Activated CD4-positive, alpha-beta T cell treated with anti-CD3 and anti-CD28 coated beads, Interleukin-2, Interleukin-6, amounts not matched to agents 100 ng/mL and 50 ng/mL, durations not matched to agents 16 hours and 8 hours (primary cell): ENCODE measurements at places on chromosomes 11 and 22.

- DNase-seq, result no peak
Observed at GRCh38 chr11:114105611-114106010, 46.1 kb downstream of the ZBTB16 start.

DNA sequence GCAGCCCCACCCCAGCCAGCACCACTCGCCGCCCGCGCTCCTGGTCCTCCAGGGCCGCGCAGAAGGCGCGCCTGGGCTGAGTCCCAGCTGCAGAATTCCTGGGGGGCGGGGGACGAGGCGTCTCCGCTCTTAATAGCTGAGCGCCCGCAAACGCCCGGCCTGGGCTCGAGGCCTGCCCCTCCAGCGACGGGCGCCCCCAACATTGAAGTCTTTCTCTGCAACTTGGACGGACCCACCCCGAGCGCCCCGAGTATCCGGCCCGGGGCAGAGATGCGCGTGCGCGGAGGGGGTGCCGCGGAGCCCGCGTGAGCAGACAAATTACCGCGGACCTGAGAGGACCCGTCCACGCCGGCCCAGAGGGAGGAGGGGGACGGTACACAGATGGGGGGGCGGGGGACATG lies 6.7 kb upstream of the SYT7 start:
- DNase-seq, result no peak

- no peak for DNase-seq
Observed at GRCh38 chr22:44802956-44803355, 50.6 kb downstream of the ARHGAP8 start.

DNA sequence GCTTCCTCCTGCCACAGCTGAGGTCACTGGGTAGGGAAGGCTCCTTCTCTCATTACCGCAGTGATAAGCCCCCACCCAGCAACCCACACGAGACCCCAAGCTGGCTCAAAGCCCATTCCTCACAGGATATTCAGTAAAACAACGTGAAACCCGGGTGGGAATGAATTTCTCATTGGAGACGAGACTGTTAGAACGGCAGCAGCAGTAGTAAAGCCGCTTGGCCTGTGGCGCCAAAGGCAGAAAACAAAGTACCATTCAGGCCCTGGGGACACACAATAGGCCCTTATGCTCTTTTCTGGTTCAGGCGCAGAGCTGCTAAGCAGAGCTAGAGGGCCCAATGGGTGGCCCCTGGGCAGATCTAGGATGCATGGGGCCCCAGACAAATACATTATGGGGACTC lies 45.3 kb downstream of the PC start:
- no peak for DNase-seq

DNA sequence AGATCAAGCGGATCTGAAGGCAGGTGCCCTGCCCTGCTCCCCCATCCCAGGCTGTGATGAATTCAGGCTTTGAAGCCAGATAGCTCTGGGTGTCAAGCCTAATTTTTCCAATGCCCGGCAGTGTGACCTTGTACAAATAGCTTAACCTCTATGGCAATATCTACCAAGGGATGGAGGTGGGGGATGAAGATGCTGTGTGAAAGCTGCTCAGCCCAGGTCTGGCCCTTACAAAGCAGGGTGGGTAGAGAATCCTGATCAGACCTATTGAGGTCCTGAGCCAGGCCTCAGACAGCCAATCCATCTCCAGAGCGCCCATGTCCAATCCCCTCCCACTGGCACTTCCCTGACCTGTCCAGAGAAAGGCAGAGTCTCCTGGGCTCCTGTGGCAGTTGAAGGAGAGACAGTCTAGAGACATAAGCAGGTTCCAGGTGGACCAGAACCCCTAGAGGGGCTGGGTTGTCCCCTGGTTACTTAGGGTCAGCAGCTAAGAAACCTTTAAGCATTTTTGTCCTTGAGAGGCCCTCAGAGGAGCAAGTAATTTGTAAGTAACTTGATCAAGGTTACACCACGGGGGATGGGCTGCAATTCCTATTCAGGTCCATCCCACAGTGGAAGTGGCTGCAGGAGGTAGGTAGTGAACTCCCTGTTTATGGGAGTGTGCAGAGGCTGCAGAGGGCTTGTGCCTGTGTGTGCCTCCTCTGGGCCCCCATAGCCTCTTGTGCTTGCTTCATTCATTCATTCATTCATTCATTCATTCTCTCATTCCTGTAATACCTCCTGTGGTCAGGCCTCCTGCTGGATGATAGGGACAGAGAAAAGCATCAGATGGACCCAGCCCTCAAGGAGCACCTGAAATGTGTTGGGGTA lies 10.4 kb downstream of the P2RY2 start:
- no peak for DNase-seq

GRCh38 chr22:41285441-41285819 lies 557 bp downstream of the RANGAP1 start:
- peak; percentile 93 for DNase-seq

DNA sequence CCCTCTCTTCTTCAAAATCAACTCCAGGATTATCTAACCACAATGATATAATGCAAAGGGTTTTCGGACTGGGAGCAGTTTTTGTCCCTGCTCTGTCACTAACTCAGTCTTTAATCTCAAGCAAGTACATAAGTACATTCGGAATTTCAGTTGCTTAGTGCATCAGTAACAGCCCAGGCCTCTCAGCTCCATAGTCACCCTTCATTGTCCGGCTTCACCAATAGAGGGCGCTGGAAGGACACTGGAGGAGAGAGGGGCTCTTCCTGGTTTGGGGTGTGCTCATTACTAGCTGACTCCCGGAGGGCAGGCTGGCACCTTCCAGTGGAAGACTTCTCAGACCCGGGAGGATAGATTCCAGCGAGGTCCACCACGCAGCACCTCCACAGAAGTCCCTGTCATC lies 90.4 kb upstream of the PDGFD start:
- DNase-seq, result peak; percentile 62

DNA sequence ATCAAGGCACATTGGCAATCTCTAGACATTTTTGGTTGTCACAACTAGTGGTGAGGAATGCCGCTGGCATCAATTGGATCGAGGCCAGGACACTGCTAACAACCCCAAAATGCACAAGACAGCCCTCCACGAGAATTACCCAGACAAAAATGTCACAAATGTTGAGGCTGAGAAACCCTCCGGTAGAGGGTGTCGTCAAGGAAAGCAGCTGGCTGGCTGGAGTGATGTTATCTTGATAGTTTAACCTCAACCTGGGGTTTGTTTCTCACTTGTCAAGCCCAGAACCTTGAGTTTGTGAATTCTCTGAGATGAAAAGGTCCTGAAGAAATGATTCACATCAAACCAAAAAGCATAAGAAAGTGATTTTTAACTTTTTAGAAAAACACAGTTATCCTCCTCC lies 21.1 kb upstream of the TMPRSS13 start:
- DNase-seq, result peak; percentile 76

- DNase-seq, result no peak
Observed at GRCh38 chr22:47163481-47163855, 401.0 kb downstream of the TBC1D22A start.

DNA sequence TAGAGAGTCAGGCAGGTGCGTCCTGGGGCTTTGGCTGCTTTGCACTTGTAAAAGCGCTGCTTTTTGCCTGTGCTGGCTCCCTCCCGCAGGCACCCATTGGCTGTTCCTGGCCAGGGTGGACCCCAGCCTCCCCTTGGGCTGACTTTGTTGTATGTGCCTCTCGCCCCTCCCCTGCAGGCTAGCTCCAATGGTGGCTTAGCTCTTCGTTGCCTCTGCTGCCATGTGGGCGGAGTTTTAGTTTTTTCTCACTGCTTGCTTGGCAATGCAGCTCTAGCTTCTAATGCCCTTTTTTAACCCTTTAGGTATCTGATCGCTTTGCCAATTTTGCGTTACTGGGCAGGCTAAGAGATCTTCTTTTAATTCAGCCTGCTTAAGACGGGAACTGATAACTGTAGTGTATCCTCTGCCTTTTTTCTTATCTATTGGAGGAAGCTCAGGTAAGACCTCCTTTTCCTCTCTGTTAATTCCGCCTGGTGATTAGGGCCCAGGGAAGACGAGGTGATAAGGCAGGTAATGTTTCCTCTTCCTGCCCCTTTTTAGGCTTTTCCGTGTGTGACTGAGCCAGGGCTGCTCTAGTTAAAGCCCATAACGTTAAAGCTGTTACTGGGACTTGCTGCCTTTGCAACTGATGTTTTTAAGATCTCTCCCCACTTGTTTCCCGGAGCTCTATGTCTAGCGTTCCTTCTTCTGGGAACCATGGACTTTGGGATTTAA lies 11.7 kb upstream of the GLYATL1 start:
- DNase-seq, result no peak

DNA sequence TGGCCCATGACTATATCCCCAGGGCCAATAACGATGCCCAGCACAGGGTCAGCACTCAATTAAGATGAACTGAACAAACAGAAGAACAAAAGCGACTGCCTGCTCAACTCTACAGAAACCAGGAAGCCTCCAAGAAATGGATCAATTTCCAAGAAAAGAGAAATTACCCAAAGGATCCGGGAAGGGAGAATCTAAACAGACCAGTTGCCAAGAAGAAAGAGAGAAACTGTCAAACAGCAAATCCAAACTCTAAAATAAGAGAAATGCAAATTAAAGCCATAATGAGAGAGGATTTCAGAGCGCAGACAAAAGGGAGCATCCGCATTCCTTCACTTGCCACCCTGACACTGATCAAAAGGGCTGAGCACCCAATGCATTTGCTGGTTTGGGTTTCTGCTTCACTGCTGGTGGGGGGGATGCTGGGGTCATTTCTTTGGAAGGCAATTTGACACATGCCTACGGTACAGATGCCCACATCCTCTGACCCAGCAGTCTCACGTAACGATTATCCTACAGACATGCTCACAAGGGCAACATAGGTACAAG lies 37.7 kb upstream of the RFPL3 start:
- DNase-seq, result no peak

- DNase-seq, result no peak
Observed at GRCh38 chr11:4134806-4135205, 40.2 kb downstream of the RRM1 start.

GRCh38 chr11:76835036-76835435 lies 25.7 kb upstream of the ACER3 start:
- DNase-seq, result no peak

DNA sequence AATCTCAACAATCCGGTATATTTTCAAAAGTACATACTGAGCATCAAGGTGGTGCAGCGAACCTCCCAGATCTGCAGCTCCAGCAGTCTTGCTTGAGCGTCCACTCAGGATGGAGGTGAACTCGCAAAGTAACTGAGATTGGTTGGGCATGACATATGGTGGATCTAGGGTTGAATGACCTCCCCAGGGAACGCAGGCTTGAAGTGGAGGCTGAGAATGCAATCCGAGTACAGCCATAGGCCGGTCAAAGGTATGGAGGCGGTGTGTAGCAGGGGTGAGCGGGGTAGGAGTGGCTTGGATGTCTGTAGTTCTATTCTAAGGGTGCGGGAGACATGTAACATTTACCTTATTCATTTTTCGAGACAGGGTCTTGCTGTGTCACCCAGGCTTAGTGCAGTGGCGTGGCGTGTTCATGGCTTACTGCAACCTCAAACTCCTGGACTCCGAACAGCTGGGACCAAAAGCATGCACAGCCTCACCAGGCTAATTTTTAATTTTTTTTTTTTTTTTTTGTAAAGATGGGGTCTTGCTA lies 631 bp upstream of the C22orf39 start:
- DNase-seq, result peak; percentile 37

DNA sequence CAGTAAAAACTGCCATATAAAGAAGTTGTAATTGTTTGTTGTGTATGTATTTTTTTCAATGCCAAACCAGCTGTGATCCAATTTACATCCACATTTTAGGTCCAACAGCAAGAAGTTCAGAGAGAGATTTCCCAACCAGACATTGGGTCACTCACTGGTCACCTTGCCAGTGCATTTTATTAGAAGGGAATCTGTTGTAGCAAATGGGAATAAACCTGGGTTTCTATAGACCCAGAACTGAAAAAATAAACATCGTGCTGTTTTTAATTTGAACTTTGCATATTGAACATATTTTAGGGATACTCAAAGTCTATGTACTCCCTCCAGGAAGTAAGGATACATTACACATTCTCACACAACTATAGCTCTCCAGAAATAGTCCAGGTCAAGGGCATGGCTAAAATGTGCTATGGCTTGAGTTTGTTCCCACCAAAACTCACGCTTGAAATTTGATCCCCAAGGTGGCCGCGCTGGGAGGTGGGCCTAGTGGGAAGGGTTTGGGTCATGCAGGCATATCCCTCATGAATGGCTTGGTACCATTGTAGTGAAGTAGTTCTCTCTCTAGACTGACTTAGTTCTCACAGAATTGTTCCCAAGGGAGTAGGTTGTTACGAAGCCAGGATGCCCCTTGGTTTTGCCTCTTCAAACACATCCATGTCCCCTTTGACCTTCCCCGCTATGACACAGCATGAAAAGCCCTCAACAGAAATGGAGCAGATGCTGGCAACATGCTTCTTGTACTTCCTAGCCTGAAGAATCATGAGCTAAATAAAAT lies 90.9 kb downstream of the RRAS2 start:
- DNase-seq, result no peak

- DNase-seq, result no peak
Observed at GRCh38 chr22:20619045-20619892, 111.9 kb downstream of the MED15 start.

DNA sequence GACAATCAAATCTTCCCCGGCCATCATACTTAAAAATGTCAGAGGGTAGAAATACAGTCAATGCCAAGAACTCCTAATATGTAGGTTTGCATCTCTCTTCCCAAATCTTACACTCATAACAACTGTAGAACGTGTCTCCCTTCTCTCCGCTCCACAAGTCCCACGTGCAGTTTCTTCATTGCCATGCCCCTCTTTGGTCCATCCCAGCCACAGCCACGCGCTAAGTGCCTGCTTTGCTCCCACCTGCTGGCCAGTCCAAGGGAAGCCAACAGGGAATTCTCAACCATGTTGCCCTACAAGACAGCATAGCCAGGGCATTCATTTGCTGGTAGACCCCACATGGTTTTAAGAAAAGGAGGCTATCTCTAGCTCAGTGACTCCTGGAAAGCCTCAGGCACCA lies 420.6 kb upstream of the ISX start:
- DNase-seq, result no peak

DNA sequence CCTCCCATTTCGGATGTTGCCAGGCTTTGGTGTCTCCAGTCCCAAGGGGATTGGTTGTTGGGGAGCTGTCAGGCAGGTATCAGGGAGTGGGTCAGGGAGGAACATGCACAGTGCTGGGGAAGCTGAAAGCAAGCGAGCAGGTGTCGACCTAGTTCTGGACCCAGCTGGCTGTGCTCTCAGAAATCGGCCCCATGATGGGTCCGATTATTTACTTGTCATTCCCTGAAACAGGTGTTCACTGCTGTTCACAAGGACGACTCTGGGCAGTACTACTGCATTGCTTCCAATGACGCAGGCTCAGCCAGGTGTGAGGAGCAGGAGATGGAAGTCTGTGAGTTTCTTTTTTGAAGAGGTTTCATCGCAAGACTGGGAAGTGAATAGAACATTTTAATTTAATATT lies 76.8 kb downstream of the JAM3 start:
- DNase-seq, result no peak

- no peak for DNase-seq
Observed at GRCh38 chr11:13534358-13534757, 38.6 kb upstream of the PTH start.

GRCh38 chr11:103547024-103547423 lies 437.8 kb downstream of the DYNC2H1 start:
- DNase-seq, result no peak

GRCh38 chr11:88335284-88335683 lies 2.3 kb downstream of the CTSC start:
- DNase-seq, result no peak
